Renal cortical epithelial cell (primary cell): ENCODE measurements at places on chromosomes 12 and 14. TPM values are rescaled to one million over a fixed set of nuclear protein-coding genes. Genes with fewer than 3 reads are reported as not detected.

DNA sequence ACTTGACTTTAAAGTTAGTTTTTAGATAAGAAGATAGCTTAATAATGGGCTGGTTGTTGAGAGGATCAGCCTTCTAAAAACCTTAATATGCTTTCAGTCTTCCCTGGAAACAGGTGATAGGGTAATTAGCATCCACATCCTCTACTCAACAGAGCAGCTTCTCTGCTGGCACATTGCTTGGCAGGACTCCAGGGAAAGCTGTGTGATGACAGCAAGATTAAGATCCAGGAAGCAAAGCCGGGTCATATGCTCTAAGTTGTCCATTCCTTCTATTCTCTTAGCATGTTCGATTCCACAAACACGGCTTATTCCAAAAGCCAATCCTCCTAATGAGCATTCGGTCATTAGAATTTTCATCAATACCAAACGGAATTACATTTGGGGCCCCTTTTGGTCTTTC, 87.0 kb downstream of the HMGA2 start:
- peak; percentile 77 for DNase-seq

- no peak for DNase-seq
Observed at GRCh38 chr14:90060965-90061684, 669 bp upstream of the KCNK13 start.

GRCh38 chr14:101849125-101849524, 87.6 kb downstream of the PPP2R5C start:
- no peak for DNase-seq

GRCh38 chr12:54253240-54253639, 26.7 kb downstream of the CBX5 start:
- no peak for DNase-seq

The GOLT1B gene
- total RNA-seq = 47.5 and 89.3 TPM in 2 replicates

- DNase-seq = no peak
Observed at GRCh38 chr14:96754845-96755184, 42.4 kb upstream of the VRK1 start.

GRCh38 chr14:104478656-104479055, 100.9 kb upstream of the C14orf180 start:
- DNase-seq = no peak

DNA sequence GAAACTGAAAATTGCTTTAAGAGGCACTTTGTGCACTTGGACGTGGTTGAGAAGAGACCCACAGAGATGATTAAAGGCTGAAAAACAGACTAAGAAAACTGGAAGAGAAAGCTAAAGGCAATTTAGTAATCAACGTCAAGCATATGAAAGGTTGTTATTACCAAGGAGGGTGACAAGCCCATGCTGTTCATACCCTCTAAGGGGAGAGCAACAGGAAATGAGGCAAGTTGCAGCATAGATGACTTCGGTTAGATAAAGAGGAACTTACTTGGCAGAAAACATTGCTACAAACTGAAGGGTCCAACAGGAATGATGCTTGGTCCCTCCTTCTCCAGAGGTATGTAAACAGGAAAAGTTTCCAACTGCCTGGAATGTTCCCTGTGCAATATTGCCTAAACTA, 107.8 kb downstream of the DUSP6 start:
- no peak for DNase-seq

DNA sequence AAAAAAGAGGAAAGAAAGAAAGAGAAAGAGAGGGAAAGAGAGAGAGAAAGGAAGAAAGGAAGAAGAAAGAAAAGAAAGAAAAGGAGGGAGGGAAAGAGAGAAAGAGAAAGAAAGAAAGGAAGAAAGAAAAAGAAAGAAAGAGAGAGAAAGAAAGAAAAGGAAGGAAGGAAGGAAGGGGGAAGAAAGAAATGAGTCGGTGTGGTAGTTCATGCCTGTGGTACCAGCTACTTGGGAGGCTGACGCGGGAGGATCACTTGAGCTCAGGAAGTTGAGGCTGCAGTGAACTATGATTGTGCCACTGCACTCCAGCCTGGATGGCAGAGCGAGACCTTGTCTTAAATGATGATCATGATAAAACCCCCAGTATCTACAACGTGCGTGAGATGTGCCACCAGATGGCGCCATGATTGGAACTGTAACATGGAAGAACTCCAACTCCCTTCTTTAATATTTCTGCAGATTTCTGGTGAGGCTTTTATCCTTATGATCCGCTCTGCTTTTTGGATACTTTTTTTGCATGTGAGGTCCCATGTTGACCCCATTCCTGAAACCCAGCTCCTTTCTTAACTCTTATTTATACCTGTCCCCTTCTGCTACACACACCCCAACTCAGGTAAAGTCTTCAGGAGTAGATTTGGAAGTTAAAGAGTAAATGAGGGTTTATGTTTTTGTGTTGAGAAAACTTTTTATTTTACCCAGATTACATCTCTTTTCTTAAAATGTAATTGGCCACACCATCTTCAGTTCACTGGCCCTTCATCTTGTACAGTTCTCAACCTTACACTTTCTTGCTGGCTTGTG, 25.6 kb downstream of the RNASE10 start:
- peak; percentile 56 for DNase-seq

DNA sequence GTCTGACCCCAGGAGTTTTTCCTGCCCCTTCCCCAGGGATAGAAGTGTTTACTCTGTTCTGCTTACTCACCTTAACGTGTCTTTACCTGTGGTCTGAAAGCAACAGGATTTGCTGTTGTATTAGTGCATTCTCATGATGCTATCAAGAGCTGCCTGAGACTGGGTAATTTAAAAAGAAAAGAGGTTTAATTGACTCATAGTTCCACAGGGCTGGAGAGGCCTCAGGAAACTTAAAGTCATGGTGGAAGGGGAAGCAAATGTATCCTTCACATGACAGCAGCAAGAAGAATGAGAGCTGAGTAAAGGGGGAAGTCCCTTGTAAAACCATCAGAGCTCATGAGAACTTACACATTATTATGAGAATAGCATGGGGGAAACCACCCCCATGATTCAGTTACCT, 240.4 kb downstream of the SNAPC1 start:
- peak; percentile 40 for DNase-seq

The OR10G2 gene
- total RNA-seq = not detected in 2 replicates

DNA sequence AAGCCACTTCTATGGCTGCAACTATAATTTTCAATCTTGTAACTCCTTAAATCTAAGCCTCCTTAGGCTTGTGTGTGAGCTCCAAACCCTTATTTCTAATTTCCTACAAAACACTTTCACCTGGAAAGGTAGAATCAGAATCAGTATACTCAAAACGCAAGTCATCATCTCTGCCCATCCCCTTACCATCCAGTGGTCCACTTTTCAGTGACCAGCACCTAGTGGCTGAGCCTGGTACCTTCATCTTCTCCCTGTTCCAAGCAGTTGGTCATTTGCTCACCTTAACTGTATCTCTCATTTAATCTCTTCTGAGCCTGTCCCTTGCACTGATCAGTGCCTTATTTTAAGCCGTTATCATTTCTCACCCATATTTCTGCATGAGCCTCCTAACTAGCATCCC, 107.9 kb downstream of the PPM1H start:
- DNase-seq = no peak

- no peak for DNase-seq
Observed at GRCh38 chr14:44586910-44587309, 79.8 kb upstream of the FSCB start.

The PNMA1 gene
- 15.3 and 86.2 TPM in 2 replicates for total RNA-seq

DNA sequence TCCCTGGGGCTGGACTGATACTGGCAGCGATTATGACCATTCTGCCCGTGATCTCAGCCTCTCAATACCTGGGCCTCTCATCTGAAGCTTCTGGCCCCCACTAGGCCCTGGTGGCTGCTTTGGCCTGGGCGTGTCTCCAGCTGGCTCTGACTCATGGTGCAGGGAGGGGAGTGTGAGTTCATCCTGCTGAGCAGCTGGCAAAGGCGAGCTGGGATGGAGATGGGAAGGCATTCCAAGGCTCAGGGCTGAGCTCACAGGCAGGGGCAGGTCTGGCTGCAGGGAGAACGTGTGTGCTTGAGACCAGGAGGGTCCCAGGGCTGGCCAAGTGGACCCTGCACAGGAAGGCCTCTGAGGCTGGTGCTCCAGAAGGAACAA, 221.8 kb downstream of the TMEM121 start:
- no peak for DNase-seq

- no peak for DNase-seq
Observed at GRCh38 chr14:70789361-70789760, 20.0 kb downstream of the MAP3K9 start.

GRCh38 chr12:128534906-128535305, 267.9 kb downstream of the TMEM132C start:
- no peak for DNase-seq

The TMEM233 gene
- total RNA-seq = 0.87 and 1.4 TPM in 2 replicates

GRCh38 chr12:90327793-90328743, 619.4 kb upstream of the ATP2B1 start:
- DNase-seq = no peak

The GUCY2C gene
- total RNA-seq = not detected in 2 replicates

DNA sequence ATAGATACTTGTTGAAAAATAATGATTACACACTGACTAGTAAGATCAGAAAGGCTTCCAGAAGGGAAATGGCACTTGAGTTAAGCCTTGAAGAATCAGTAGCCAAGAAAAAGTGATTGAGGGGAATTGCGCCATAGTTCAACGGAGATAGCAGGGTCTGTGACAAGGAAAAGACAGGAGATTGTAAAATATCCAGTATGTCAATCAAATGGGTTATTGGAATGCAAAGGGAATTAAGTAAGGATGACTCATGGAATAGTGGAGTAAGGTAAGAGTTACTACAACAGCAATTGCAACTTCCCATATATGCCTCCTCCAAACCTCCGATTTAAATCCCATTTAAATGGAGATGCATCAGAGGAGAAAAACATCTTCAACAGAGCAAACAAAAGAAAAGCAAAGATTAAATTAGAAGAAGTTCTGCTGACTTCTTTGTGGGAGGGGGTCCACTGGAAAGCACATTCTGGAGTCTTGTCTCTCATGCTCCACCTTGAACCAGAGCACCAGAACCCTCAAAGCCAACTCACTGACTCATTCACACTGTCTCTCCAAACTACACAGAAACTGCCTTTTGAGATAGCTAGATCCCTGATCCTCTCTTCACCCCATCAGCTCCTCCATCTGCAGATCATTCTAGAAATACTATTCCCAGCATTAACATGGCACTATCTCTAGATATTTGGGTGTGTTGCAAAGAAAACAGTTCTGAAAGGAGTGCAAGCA, 138.2 kb downstream of the NUAK1 start:
- DNase-seq = peak; percentile 65

DNA sequence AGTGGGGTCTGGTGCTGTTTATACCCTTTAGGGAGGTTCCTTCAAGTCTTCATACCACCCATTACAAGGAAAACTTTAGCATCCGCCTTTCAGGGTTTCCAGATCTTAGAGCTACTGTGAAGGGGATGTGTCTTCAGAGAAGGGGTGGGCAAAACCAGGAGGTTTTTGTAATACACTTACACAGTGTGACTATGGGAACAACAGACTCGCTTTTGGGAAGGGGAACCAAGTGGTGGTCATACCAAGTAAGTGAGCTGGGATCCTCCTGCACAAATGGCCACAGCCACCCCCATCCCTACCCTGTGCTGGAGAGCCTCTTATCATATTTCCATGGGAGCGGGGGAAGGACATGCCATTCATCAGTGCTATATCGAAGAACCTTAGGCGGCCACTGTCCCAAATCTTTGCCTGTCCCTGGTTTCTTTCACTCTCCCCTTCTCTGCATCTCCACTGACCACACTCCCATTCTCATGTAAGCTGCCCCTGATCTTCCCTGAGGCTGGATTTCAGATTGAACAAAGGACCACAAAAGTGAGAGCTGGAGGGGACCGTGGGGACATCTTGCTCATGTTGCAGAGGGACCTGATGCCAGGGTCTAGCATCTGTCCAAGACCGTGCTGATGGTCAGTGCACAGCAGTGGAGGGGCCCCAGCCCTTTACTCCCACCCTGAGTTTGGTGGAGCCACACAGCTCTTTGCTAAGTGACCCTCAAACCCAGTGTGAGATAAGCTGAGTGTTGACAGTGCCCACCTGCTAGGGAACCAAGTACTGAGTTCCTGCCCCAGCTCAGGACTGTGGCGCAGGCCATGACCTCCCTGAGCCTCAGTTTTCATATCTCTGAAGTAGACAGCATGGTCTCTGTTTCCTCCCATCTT, 51.4 kb downstream of the DAD1 start:
- no peak for DNase-seq

The GSC gene
- total RNA-seq = not detected in 2 replicates

DNA sequence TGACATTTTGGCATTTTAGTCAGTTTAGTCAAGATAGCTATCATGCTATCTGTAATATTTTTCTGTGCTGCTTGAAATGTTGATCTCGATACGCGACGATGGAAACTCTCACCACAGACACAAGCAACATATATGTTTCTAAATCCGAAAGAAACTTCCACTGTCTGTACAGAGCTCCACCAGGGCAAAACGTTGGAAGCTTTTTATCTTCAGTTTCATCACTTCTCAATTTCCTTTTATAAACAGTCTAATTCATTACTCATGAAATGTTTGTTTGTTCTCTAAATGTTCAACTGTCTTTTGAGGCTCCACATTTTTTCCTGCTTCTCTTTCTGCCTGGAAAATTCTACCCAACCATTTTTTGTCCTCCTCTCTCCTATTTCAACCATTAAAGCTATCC, 737.6 kb downstream of the SLC16A7 start:
- no peak for DNase-seq

DNA sequence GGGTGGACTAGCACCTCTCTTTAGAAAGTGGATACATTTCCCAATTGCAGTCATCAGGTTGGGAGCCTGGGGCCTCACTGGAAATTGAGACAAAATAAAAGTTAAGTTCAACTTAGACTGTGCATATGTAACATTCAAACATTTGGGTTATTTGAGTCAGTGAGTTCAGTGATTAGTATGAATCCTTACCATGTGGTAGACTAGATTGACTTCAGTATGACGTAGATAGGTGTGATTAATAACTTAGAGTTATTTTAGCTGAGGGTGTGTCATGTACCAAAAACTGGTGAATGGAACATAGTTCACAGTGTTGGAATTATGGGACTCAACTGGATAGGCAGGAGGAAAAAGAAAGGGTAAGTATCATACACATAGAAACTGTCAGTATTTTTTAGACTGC, 8.0 kb upstream of the SSTR1 start:
- DNase-seq = no peak

The SDSL gene
- 10.1 and 12.5 TPM in 2 replicates for total RNA-seq

GRCh38 chr12:89352242-89352491, 134 bp downstream of the DUSP6 start:
- no peak for DNase-seq

DNA sequence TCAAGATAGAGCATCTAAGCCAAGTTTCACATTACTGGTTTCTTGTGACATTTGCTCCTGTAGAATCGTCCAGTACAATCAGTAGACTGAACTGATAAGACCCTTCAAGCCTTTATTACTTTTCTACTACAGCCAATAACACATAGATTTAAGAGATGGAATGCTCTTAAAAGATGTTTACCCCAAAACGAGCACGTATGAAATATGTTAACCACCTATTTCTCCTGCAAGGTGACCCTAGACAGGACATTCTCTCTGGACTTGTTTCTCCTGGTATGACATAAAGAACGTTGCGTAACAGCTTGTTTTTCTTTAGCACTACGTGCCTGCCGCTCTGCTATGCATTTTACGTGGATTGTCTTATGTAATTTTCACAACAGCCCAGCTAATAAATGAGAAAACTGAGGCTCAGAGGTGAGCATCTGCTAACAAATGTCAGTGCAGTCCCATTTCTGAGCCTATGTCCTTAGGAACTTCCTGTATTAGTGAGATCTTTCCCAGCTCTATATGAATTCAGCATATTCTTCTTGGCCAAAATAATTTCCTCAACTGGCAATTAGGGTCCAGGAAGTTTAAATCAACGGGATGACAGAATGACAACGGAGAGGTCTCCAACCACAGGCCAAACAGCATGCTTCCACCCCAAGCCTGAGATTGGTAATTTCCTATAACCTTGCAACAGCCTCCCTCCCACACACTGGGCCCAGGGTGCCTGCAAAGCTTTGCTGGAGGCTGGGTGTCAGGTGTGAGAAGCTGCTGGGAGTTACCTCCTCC, 3.7 kb downstream of the NFKBIA start:
- no peak for DNase-seq

- DNase-seq = no peak
Observed at GRCh38 chr14:66078006-66078405, 408.2 kb upstream of the CCDC196 start.
